ENCODE measurements at places on chromosomes 12 and 14. TPM values are rescaled to one million over a fixed set of nuclear protein-coding genes. Genes with fewer than 3 reads are reported as not detected.

- DNase-seq: no peak
Observed at GRCh38 chr12:89029961-89030360, 322.3 kb downstream of the DUSP6 start.

DNA sequence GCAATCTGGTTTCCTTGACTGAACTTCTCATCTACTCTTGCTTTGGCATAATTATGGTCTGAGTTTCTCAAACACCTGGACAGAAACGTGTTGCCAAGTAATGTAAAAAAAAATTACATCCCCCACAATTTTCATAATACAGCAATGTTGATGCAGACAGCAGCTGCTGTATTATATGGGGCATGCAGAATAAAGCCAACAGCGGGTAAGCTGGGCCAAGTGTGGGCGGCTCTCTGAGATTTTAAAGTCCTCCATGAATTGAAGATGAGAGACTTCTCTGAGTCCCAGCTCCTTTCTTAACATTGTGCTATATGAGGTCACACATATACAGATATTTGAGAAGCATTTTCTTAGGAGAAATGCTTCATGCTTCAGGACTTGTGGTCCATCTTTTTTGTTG is 881.2 kb downstream of the GALC start:
- no peak for DNase-seq

- DNase-seq: no peak
Observed at GRCh38 chr12:90404071-90404470, 550.9 kb downstream of the CCER1 start.

GRCh38 chr14:73943083-73943482 is 6.8 kb downstream of the FAM161B start:
- no peak for DNase-seq

DNAI7 gene
- total RNA-seq: 0.36 TPM

DNA sequence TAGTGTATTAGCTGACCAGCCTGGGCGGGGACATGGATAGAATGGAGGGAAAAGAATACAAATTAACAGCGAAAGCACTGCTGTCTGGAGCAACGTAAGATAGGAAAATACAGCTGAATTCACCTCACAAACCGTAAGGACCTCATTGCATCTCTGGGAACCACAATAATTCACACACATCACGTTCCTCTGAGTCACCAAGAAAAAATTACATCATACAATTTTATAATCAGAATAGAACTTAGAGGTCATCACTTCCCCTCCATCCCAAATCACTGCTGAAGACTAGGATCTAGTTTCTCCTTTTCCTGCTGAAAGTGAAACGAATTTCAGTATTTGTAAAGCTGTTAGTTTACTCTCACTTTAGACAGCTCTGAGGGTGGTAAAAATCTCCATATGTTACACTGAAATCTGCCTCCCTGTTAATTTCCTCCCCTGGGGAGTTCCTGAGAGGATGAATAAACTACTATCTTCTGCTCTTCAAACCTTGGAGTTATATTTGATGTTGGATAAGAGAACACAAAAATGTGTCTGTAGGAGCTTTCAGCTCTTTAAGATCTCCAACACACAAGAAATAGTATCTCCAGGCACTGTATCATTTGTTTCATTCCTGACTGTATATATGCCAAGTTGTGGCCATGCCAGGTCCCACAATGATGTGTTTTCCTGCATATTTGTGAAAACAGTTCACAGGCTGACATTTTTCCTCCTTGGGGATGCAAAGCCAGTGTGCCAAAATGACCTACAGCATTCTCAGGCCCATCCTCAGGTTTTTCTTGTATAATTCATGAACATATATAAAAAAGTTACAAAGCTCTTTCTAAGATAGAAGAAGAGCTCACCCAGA is 63.8 kb upstream of the SSTR1 start:
- DNase-seq: no peak

Data from sigmoid colon (tissue), 7 donors.